ENCODE measurements at places on chromosomes 1 and 21.
A peak's percentile ranks its signal among the peaks of the same experiment; 100 is the strongest.

DNA sequence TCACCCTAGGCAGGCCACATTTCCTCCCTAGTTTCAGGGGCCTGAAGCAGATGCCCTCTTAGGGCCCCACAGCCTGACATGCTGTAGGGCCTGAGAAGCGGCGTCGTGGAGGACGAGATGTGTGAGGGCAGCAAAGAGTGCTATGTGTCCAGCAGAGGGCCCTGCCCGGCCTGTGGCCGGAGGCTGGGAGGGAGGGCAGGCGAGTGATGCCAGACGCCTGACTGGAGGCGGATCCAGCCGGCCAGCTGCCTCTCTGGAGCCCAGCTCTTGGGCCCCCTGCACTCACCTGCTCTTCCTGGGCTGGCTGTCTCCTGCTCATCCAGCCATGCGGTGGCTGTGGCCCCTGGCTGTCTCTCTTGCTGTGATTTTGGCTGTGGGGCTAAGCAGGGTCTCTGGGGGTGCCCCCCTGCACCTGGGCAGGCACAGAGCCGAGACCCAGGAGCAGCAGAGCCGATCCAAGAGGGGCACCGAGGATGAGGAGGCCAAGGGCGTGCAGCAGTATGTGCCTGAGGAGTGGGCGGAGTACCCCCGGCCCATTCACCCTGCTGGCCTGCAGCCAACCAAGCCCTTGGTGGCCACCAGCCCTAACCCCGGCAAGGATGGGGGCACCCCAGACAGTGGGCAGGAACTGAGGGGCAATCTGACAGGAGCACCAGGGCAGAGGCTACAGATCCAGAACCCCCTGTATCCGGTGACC lies at the start of gene GPR37L1:
TSS of gene GPR37L1 (plus strand) at position 279 of the 697 bp plus-strand sequence. CDS start at position 326, 47 bp downstream.
- DNase-seq = peak; percentile 92

- DNase-seq = no peak
These were observed 41.3 kb downstream of the CYP2J2 start for GRCh38 chr1:59885160-59885832.

DNA sequence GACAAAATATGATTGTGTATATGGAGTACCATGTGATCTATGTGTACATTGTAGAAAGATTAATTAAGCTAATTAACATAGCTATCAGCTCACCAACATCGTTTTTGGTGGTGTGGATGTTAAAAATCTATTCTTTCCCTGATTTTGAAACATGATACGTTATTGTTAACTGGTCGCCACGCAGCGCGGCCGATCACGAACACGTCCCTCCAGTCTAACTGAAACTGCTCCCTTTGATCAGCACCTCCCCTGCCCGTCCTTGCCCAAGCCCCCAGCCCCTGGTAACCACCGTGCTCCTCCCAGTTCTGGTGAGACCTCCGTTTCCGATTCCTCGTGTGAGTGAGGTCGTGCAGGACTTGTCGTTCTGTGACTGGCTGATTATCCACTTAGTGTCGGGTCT lies 67.0 kb downstream of the AGPAT3 start:
- no peak for DNase-seq

DNA sequence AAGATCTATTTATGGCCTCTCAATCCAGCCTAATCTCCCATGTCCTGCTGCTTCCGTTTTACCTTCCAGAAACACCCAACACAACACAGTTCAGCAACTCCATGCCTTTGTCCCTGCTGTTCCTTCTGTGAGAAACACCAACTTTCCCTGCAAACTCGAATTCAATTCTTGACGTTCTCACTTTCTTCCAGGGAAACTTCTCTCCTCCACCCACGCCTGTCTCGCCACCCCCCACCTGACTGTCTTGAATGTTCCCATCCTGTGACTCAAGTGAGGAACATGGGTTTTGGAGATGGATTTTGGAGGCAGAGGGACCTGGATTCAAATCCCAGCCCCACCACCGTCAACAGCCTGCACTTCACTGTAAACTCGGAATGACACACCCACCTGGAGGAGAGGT lies 44.8 kb downstream of the GRHL3 start:
- DNase-seq = no peak

GRCh38 chr1:94540440-94541245 lies 916 bp downstream of the F3 start:
- no peak for DNase-seq

- no peak for DNase-seq
These were observed 219.8 kb upstream of the DUSP10 start for GRCh38 chr1:221961532-221962292.

DNA sequence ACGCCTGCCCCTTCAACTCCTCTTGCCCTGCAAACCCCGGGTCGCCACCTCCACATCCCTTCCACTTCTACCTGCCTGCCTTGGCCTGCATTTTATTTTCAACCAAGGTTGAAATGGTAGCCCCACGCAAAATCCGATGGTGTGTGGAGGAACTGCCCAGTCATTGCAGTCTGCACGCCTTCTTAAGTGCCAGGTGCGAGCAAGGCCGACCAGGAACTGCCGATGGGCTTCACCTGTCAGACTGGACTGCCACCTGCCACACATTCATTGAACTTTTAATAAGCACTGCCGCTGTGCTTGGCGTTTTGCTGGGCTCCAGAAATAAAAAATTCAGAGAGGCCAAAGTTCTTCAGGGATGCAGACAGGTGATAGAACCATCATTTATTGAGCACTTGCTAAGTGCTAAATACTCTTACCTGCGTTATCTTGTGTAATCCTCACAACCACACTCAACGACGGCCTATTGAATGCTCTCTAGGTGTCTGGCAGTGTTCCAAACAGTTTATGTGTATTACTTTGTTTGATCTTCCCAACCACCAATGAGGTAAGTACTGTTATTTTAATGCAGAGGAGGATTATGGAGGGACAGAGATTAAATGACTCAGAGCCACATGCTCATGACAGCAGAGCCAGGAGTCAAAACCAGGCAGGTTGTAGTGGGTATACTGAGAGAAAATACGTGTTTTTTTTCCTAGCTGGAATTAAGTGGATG lies 36.2 kb downstream of the CACHD1 start:
- DNase-seq = peak; percentile 76

DNA sequence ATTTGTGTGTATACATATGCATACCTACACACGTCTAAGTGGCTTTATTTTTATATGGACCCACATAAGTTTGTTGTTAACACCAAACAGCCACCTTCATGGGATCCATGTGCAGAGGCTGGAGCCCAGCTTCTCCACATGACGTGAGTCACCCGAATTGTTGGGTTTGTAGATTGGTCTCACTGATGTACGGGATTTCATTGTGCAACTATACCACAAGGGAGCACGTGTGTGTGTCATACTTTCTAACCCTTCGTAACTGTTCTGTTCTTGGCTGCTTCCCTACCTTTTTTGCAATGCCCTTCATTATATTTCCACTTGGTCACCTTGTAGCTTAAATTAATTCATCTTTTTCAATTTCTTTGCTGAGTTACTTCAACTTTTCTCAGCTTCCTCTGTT lies 21.0 kb downstream of the SPRTN start:
- DNase-seq = no peak

GRCh38 chr1:19312782-19313635 lies 883 bp downstream of the SLC66A1 start:
- DNase-seq = no peak

GRCh38 chr1:53328009-53328461 lies at the start of gene LRP8:
Gene LRP8, minus strand, starts transcription at chr1:53328070. Its CDS starts 158 bp downstream, at chr1:53327912.
- DNase-seq = peak; percentile 77

GRCh38 chr1:151898519-151898991 lies 10.8 kb downstream of the THEM4 start:
- DNase-seq = no peak

DNA sequence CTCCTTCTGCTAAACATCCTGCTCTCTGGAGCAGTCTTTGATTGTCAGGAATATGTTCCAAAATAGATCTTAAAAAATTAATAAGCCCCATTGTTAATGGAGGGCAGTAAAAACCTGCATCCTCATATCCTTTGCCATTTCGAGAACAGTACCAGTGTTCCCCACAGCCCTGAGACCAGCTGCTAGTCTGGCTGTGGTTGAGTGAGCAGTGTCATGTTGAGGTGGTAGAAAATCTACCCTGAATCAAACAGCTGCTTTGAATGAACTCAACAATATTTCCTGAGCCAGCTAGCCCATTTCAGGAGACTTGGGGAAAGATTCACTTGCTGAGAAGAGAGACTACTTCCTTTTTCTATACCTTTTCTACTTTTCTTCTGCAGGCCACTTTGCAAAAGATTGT lies 24.4 kb downstream of the FABP3 start:
- DNase-seq = no peak

- no peak for DNase-seq
These were observed 14.1 kb downstream of the VANGL1 start for GRCh38 chr1:115655916-115656315.

- DNase-seq = no peak
These were observed 43.4 kb downstream of the PRDM15 start for GRCh38 chr21:41835711-41836154.

DNA sequence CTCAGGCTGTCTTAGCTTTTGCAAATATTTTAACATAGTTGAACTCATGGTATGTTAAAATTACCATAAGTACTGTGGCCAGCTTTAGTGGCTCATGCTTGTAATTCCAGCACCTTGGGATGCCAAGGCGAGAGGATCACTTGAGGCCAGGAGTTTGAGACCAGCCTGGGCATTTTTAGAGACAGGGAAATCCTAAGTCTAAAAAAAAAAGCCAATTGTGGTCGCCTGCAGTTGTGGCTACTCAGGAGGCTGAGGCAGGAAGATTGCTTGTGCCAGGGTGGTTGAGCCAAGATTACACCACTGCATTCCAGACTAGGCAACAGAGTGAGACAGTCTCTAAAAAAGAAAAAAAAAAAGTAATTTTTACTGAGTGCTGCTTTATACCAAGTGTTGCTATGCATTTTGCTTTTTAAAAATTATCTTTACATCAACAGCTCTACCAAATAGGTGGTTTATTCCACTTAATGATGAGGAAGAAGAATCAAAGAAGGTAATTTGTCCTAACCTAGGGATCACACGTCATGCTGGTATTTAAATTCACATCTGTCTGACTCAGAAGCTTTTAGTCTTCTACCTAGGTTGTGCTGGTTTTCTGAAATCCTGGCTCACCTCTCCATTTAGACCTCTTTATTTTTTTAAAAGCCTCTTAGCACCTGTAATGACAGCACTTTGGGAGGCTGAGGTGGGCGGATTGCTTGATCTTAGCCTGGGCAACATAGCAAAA lies 16.8 kb downstream of the PPP1R12B start:
- no peak for DNase-seq

DNA sequence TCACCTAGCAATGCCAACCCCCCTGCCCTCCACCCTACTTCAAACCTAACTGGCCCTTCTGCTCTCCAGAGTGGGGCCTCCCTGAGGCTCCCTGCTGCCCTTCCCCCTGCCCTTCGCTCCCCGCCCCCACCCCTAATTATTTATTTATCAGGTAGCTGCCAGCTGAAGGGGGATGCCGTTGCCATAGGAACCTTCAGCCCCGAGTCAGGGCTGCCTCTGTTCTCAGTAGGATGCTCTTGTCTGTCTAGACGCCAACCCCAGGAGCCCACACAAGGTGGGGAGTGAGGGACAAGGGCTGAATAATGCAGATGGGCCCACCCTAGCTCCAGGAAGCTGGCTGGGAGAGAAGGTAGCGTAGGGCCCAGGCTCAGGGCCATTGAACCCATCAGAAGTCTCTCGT lies 41.1 kb downstream of the NKAIN1 start:
- DNase-seq = no peak

DNA sequence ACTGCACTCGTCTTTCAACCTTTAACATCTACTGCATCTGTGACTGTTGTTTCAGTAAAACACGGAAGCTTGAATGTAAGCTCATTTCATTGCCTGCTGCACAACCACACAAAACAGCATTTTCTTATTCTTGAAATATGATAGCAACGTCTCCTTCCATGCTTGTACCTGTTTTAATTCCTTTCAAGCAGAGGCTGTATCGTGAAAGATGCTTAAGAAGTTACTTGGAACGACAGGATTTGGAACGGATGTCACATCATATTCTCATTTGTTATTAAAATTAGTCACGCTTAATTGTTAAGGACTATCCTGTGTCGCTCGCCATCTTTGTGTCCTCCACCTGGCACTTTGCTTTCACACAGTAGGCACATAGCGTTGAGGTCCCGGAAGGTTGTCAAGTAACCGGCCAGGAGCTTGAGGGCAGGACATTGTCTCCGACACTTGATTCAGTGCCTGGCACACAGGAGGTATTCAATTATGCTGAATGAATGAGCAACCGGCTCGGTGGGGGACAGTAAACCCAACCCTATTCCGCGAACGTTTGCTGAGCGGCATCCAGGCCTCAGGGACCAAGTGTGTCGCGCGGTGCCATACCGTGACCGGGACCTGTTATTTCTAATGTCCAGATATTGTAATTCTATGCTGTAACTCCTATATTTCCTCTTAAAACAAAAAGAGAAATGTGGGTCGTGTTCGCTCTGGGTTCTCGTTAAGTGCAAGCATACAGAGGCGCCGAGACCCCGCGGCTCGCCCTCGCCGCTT lies 499 bp upstream of the SH3GLB1 start:
- no peak for DNase-seq

DNA sequence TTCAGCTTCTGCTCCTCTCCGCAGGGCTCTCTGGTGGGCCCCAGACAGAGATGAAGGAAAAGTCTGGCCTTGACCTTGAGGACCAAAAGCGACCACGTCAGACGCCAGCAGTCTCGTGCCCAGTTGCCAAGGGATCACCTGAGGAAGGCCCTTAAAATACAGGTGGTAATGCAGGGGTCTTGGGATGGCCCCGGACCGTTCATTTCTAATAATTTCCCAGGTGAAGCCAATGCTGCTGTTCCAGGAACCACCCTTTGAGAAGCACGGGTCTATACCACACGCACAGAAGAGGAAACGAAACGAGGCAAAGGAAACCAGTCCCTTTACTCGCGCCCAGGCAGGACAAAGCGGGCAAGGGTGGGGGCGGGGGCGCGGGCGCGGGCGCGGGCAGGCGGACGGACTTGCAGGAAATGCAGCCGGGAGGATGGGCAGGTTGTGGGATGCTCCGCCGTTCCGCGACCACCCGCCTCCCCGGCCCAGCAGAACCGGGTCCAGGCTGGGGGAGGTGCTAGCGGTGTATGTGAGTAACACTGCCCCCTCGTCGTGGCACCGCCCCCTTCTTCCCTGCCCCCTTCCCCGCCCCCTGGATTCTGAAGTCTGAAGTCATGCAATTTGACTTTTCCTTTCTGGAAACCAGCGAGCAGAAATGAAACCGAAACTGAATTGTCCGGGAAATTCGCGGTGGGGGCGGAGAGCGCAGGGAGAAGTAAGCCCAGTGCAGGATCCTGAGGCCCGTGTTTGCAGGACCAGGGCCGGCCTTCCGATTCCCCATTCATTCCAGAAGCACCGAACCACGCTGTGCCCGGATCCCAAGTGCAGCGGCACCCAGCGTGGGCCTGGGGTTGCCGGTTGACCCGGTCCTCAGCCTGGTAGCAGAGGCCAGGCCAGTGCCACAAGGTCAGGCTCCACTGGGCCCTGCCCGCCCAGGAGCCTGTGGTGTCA lies 5.8 kb upstream of the MX1 start:
- peak; percentile 91 for DNase-seq

DNA sequence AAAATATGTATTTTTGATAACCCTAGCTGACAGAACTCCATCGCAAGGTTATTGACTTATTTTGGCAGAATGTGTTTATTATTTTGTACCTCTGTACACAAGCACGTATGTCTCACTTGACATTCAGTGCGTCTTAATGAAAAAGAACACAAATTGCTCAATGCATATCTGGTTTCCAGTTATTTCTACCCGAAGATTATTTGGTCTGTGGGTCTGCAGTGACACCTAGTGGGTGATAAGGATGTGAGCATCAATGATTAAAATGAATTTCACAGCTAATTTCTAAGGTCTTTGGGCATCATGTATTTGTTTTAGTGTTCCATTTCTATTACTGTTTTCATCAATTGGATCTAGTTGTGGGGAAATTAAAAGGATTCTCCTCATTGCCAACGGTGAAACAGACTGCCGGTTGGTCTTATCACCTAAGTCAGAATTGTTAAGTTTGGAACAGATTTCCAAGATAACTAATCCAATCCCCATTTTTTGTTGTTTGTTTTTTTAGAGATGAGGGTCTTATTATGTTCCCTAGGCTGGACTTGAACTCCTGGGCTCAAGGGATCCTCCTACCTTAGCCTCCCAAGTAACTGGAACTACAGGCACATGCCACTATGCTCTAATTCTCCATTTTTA lies 13.9 kb downstream of the DDX20 start:
- DNase-seq = peak; percentile 60

Data from T47D (cell line).